ENCODE measurements at places on chromosomes 2 and 18.

- DNase-seq, result no peak
Measured at GRCh38 chr18:55447672-55448018, 140.3 kb downstream of the TCF4 start.

DNA sequence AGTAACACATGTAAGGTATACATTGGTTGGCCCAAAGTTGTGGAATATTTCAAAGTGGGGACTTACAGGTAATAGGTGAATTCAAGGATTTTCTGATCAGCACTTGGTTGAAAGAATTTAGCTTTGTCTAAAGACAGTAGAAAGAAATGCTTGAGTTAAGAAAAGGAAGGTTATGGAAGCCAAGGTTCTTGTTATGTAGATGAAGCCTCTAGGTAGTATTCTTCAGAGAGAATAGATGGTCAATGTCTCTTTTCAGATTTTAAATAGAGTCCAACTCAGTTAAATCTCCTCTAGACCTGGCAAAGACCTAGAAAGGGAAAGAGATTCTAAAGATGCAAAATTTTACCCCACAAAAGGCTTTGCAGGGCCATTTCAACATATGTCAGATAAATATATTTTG is 157.4 kb downstream of the ANKRD30B start:
- DNase-seq, result no peak

- DNase-seq, result no peak
Measured at GRCh38 chr2:35960596-35960995, 395.0 kb upstream of the CRIM1 start.

DNA sequence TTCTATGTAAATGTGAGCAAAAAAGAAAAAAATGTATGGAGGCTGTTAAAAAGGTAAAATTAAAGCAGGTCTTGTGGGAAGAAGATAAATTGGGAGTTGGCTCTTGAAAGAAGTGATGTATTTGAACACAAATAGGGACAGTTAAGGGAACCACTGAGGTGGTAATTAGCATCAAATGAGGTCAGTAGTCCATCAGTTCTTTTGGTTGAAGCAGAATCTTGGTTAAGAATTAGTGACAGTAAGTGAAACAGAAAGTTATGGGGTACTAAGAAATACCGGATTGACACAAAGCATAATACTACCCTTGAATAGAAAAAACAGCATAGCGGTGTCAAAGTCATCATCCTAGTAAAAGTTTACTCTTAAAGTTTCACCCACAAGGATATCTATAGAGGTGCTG is 352.6 kb upstream of the VRK2 start:
- no peak for DNase-seq

DNA sequence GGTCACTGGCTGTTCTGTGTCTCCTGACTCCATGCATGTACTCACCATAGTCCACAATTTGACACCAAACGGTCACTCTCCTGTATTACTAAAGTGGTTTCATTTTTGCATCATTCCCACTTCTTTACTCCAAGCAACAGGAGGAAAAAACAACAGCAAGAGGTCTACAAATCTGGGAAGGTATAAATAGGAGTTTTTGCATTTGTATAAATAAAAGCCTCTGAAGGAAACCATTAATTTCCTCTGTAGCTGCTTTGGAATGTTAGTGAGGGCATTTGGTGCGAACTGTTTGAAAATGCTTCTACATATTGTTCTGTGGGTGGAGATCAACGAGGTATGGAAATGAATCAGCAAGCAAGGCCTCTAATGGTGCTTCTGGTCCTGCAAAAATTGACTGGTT is 148.5 kb upstream of the DLX2 start:
- no peak for DNase-seq

DNA sequence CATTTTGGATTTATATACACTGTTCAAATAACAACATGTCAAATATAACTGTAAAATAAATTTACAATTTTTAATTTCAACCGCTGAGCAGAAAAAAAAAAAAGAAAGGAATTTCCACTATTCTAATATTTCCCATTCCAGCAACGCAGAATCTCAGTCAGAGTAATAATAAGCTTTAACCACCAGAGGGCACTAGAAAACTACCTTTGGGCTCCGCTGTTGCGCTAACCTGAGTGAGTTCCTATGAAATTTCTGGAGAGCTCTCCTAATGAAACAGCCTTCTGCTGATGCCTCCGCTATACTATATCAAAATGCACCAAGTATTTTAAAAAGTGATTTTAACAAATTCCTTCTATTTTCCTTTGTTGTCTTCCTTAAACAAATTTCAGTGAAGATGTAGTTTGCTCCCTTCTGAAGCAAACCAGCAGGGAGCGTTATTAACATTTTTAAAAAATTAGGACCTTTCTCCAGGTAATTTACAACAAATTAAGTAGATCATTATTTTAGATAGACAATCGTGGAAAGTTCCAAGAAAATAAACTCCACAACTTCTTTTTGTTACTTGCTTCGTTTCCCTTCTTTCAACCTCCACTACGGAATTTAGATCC is 23.0 kb downstream of the ERMN start:
- DNase-seq, result no peak

DNA sequence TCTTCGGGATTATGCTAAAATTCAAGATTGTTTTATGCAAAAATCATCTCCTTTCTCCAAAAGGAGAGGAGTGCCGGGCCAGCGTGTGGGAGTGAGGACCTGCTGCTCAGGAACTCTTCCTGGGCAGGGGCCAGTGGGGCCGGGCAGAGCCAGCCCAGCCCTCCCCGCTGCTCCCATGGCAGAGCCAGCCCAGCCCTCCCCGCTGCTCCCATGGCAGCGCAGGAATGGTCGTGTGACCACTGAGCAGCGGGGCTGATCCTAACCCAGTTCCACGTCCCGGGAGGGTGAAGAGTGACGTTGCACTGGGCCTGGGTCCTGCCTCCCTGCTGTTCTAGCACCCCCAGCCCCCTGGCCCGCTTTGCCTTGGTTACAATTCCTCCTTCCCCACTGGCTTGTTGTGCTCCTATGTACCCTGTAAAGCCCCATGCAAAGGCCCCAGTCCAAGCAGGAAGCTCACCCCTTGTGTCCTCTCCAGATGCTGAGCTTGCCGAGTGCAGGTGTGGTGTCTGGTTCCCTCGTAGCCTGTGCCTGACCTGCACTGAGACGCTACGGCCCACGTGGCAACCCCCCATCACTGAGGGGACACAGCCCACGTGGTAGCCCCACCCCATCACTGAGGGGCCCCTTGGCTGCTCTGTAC is 11.4 kb upstream of the NEU4 start:
- peak; percentile 77 for DNase-seq

DNA sequence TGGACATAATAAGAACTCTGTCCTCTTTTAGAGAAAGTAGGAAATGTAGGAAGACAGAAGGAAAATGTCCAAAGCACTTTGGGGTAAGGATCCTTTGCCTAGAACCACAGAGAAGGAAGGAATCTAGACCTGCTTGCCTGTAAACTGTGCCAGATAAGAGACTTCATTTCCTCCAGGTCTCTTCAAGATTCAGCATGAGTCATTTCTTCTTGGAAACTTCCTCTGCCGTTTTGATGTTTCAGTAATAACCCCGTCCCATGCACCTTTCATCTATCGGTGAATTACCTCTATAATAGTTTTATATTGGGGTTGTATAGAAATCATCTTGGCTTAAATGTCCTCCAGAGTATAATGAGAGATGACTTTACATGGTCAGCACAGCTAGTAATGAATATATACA is 63.2 kb upstream of the LRATD1 start:
- DNase-seq, result no peak

DNA sequence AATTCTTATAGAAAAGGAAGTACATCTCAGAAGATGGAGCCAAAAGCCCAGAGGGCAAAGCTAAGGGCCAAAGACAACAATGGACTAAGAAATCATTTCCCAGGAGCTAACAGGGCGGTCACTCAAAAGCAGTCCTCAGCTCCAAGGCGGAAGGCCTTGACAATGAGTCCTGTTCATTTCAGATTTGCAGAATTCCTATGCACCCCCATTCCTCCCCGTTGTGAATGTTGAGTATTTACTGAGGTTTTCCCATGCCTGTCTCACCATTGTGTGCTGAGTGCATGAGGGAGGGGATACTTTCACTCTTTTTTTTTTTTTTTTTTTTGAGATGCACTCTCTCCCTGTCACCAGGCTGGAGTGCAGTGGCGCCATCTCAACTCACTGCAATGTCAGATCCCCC is 18.8 kb upstream of the DTNB start:
- DNase-seq, result no peak

GRCh38 chr2:47060652-47061170 is 94.4 kb downstream of the STPG4 start:
- no peak for DNase-seq

DNA sequence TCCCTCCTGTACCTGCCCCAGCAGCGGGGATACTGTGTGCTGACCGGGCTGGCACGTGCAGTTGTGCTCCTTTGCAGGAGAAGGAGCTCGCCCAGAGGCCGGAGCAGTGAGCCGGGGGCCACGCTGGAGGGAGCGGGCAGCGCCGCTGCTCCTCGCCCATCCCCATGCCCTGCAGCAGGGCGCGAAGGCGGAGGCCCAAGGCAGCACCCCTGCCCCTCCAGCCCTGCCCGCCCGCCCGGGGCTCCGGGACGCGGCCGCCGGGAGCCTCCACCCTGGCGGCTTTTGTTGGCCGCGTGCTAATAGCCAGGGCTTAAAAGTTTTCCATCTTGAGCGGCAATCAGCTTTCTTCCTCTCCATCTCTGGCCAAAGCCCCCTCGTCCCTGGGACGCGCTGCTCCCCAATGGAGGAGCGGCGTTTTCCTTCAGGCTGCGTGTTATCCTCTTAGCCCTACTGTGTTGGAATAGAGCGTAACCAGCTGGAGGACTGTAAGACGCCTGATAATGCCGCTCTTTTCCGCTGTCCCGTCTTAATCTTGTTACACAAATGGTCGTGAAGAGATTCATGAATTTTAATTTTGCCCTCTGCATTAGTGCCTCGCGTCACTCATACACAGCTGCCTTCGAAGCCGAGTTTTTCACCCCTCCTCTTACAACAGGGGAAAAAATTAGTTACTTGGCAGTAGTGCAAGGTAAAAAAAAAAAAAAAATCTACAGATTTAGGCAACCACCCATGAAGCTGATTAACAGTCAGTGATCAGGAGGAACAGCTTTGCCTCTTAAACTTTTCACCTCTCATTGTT is 172.9 kb upstream of the SIX3 start:
- DNase-seq, result no peak

GRCh38 chr2:39160982-39161381 is 40.1 kb upstream of the SOS1 start:
- DNase-seq, result no peak

DNA sequence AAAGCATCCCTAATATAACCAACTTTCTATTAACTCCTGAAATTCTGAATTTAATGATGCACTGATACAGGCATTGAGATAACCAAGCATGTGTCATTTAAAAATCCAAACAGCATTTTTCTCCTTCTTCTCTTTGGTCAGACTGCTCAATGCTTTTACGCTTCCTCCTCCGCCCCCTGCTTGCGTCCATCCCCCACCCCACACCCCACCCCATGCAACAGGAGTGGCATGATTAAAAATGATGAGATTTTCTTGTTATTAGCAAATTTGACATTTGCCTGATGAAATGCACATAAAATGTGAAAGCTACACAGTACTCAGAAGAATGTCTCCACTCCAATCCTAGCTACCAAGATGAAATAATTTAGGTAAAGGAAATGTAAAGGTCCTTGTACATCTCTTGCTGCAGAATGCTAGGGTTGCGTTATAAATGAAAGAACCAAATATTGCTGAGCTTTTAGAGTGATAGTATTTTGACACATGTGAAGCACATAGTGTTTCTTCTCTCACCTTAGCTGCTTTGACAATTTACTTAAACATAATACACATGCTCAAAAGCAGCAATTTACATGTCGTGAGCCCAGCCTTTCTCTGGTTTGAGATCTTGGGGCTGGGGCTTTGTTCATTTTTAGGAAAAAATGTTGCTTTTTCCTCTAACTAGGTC is 263.8 kb downstream of the MEIS1 start:
- DNase-seq, result no peak

DNA sequence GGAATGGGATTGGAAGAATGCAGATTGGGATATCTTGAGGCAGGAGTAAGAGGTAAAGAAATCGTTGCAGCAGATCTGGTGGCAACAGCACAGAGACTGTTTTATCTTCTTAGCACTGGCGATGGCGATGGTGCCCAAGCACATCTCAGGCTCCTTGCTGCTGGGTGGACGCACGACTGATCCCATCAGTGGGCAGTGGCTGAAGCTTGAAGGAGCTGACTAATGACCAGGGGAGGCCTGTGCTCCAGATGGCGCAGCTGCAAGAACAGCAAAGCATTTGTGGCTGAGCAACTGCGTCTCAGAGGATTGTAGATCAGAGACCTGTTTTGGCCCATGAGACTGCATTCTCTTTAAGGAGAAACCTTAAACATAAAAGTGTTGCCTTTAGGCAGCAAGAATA is 54.6 kb downstream of the GALR1 start:
- DNase-seq, result no peak

- no peak for DNase-seq
Measured at GRCh38 chr2:199070322-199070949, 387.3 kb downstream of the SATB2 start.

DNA sequence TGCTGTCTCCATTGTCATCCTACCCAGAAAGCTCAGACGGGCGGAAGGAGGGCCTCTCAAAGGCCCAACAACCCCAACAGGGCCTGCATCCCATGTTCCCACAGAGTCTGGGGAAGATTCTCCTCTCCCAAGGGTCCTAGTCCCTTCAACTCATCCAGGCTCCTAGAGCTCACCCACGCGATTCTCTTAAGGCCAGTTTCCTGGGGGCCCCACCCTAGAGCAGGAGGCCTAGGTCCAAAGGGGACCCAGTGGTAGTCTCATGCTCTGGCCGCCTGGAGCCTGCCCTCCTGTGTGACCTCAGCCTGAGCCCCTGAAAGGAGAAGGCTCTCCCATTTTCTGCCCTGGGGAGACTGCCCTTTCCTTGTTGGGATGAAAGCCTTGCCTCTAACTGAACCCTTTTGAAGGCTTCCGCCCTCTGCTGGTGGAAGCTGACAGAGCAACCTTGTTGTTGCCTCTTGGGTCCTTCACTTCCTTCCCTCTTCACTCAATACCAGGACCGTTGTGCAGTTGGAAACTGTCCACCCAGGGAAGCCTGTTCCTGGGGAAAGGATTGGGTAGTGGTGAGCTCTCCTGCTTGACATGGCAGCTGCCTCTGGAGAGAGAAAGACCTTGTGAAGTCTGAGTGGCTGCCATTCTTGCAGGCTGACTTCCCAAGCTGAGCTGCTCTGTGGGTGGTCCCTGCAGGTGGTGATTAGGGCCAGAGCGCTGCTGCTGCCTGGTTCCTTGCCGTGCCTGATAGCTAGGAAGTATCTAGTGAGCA is 86.0 kb upstream of the ALPP start:
- DNase-seq, result peak; percentile 76

- no peak for DNase-seq
Measured at GRCh38 chr2:158999458-158999857, 31.0 kb downstream of the TANC1 start.

- no peak for DNase-seq
Measured at GRCh38 chr18:26301681-26302080, 75.4 kb downstream of the TAF4B start.

GRCh38 chr2:222756362-222756831 is 84.9 kb downstream of the MOGAT1 start:
- DNase-seq, result no peak

- DNase-seq, result no peak
Measured at GRCh38 chr2:120219291-120219690, 3.9 kb downstream of the TMEM185B start.

DNA sequence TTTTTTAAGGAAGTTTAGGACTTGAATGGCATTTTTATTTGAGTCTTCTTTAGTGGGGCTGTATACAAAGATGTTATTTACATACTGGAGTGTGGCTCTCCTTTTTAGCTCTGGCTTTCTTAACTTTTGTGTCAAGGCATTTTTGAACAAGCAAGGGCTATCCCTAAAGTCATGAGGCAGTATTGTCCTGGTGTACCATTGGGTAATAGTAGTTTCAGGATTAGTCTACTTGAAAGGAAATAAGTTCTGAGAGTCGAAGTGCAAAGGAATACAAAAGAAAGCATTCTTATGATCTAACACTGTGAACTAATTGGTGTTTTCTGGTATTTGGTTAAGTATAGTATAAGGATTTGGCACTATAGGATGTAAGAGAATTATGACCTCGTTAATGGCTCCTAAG is 1.9 kb upstream of the CYP27A1 start:
- no peak for DNase-seq
